ENCODE measurements at places on chromosomes 2 and 18.

GRCh38 chr2:158973116-158973956 lies 4.9 kb downstream of the TANC1 start:
- no peak for DNase-seq

DNA sequence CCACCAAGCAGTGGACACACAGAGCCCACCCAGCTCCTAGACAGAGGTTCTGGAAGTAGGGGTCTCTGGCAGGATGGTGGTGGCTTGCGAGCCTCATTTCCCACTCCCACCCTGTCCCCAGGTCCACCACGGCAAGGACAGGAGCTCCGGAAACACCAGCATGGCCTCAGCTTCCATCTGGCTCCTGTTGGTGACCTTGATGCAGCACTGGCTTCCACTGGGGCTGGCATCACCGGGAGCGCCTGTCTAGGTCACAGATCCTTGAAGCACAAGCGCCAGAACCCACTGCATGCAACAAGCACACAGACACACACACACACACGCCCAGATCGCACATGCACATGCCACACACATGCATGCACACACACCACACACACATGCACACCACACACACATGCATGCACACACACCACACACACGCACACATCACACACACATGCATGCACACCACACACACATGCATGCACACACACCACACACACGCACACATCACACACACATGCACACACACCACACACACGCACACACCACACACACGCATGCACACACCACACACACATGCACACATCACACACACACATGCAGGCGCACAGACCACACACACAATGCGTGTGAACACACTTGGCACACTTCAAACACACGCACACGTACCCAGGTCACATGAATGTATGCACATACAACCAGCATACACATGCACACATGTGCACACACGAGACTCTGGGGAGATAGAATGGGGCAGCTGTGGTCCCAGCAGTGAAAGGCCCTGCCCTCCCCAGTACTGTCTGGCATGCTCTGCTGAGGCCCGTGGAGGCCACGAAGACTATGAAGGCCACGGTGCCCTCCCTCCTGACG lies 63.7 kb downstream of the TWIST2 start:
- DNase-seq, result no peak

- no peak for DNase-seq
These were observed 15.5 kb downstream of the CYP1B1 start for GRCh38 chr2:38060236-38061018.

- no peak for DNase-seq
These were observed 19.1 kb downstream of the COL3A1 start for GRCh38 chr2:188993247-188993646.

DNA sequence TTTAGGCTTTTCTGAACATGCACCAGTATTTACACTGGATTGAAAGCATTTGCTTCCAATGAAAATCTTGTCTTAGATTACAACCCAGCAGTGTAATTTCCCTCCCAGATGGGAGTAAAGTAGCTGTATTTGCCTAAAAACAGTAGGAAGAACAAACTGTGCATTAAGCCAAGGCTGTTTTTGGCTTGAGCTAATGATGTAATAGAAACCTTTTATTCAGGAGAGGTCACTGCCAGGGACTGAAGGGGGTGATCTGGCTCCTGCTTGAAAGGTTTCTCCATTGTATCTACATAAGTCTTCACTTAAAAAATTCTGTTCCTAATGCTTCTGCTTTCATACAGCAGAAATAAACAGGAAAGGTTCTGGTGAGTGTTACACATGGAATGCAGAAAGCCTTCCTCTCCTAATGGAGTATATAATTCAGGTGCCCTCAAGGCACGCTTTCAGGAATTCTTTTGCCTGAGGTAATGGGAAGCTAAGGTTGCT lies 74.4 kb downstream of the MEIS1 start:
- no peak for DNase-seq

DNA sequence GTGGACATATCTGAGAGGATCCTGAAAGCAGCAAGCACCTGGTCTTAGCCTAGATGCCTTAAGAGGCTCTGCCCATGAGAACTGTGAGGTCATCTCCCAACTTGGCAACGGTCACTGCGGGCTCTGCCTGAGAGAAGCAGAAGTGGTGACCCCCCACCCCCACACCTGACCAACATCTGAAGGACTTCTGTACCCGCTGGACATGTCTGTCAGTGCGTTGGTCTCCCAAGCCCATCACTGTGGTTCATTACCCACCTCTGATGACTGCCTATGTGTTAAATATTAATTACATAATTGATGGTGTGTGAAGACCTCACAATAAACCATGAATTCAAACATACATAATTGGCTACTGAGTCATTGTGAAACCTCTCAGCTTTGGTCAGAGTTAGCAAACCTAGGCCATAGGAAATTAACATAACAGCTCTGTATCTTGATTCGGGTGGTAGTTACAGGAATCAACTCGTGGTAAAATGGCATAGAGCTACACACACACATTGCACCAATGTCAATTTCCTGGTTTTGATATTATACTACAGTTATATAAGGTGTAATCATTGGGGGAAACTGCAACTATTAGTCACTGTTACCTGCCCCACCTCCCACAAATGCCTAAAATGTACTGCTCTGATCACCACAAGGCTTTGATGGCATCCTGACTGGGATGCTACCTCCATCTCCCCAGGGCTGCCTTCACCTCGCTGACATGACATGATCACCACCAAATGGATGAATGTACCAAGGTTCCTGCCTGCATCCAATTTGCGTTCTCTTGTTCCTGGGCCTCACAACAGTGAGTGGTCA lies 4.3 kb upstream of the GALNT1 start:
- no peak for DNase-seq

DNA sequence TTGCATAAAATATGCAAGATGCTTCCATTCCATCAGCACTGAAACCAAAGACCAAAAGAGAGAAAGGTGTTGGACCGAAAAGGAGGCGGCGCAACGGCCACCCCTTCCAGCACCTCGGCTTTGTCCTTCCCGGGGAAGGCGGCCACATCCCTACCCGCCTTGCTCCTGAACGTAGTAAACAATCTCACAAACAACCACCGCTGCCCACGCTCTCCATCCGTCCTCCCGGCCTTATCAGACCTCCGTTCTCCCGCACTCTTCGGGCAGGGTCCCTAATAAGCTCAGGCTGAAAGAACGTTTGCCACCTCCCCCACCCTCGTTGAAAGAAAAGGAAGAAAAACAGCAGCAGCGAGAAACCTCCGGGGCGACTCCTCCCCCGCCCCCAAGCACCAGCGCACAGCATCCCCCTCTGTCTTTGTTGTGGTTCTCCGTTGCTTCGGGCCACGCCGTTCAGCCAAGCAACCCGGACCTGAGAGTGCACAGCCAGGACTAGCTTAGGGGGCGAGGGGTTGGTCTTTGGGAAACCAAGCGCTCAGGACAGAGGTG lies 4.4 kb downstream of the EVX2 start:
- no peak for DNase-seq

DNA sequence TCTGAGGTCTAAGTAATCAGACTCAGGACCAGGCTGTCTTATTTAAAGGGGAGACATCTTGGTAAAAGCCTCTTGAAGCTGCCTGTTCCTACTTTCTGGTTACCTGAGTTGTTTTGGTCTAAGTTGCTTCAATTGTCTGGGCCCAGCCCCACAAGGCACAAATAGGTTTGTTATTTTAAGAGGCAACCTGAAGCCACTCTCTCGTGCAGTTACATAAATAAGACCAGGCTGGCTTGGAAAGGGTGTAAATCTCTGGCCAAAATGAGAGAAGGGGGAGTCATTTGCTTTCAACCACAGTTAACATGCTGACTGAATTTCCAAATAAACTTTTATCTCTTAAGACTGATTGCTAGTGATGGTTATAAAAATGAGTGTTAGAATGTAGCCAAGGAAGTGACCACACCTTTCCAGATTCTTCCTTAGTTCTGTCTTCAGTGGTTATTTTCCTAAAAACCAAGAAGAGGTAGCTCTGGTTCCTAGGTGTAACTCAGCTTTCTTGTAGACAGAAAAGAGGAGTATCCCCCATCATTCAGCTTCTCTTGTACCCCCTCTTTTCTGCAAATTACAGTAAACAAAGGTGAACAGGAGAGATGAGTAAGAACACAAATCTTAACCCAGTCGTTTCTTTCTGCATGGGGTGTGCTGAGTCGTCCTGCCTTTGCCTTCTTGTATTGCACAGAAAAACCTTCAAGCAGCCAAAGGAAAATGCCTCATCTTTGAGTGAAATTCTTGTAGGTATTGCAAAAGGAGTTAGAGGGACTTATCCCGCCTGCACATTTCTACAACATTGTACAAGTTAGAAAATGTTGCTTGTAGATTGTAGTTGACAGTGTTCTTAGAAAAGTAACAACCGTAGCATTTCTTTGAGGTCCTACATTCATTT lies 161.5 kb upstream of the NT5C1B start:
- DNase-seq, result no peak

DNA sequence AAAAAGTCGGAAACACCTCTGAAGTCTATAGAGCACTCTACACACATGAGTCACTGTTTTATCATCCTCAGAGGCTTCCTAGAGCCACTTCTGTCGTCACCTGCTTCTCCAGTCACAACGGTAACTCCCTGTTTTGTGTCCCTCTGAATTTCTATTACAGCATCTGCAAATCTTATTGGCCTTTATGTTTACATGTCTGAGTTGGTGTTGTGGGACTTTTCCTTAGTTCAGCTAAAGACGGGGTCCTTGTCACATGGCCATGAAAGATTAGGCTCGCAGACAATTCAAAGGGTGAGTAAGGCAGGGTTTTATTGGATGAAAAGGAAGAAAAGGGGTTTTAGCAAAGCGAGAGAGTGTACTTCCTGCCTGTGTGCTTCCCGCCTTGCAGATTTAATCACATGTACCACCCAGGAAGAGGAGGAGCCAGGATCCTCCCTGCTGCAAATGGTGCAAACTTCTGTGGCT lies 185.6 kb downstream of the LPIN1 start:
- DNase-seq, result no peak

DNA sequence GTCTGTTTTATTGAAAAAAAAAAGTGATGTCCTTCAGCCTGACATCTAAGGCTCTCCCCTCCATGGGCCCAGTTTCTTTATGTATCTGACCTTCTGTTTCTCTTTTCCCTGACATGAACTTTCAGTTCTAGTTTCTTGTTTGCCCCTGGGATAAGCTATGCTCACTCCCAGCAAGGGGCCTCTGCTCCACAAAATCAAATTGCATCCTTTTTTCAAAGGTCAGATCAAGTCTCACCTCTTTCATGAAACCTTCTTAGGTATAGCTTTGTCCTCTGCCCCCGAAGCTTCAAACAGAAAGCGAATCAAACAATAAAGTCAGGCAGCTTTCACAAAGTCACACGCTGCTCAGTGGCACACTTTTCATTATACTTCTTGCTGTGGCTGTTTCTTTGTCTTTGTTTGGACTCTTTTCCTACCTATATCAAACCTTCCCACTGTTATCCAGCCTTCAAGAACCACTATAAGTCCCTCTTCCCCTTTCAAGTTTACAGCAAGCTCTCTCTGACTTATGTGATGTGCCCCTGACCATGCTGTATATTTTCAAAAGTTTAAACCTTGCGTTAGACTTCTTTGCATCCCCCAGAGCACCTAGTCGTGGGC lies 23.3 kb downstream of the MAP3K19 start:
- DNase-seq, result no peak

Measured in stimulated activated CD4-positive, alpha-beta T cell treated with anti-CD3 and anti-CD28 coated beads, TNF-alpha, amount 100 ng/mL, for 4 hours (primary cell).